ENCODE measurements at places on chromosomes 7 and 10.

DNA sequence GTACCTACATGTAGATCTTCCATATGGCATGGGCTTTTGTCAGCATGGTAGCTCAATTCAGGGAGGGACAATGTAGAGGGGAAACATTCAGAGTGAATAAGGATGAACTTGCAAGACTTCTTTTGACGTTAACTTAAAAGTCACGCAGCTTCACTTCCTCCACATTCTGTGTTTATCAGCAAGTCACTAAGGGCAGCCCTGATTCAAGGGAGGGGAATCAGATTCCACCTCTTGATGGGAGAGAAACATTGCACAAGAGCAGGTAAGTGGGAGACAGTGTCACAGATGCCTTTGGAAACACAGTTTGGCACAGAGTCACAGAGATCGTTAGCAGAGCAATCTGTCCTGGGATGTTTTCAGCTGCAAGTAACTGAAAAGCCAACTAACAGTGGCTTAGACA, 26.2 kb downstream of the C10orf67 start:
- DNase-seq = no peak

- DNase-seq = no peak
These were observed 21.5 kb upstream of the NAMPT start for GRCh38 chr7:106306256-106306655.

DNA sequence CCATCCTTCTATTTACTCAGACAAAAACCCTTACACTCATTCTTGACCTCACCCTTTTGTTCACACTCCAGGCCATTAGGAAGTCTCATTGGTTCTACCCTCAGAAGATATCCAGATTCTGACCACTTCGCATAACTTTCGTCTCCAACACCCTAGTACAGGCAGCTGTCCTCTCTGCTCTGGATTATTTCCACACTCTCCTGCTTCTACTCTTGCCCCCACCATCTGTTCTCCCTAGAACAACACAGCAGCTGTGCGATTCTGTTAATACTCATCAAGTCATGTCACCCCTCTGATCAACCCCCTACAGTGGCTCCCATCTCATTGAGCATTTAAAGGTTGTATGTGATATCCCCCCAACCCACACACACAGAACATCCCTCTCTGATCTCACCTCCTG, 15.5 kb upstream of the TRIL start:
- DNase-seq = no peak

DNA sequence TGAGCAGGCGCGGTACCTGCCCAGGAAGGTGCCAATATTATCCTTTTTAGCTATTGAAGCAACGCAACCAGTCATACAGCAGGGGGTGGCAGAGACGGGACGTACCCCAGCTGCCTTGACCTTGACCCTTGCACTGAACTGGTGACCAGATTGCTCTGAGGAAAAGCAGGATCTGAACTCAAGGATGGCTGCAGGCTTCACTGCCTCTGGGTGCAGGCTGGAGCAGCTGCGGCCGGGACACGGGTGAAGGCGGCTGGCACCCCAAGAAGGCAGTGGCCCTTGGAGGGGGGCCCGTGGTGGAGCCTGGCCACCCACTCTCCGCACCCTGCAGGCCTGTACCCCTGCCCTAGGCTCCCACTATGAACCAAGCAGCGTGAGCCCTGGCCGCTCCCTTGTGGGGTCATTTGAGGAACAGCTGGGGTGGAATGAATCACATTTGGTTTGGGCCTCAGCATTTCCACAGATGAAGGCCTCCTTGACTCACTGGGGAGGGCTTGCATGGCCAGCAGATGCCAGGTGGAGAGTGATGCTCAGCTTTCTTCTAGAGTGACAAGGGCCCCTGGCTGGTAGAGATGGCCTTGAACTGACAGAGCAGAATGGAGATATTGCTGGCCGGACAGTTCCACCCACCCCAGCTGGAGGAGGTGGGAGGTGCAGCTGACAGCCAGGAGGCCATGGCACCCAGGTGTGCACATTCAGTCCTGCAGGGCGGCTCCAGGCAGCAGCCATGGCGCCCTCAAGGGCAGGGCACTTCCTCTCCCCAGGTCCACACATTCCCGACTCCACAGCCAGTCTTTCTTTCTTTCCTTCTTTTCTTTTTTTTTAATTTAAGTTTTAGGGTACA, 218.7 kb downstream of the WDR37 start:
- DNase-seq = no peak
